Kidney epithelial cell (primary cell): ENCODE measurements at places on chromosomes 7 and 10. TPM values are rescaled to one million over a fixed set of nuclear protein-coding genes. Genes with fewer than 3 reads are reported as not detected.

GRCh38 chr10:44862006-44862751 lies 49.0 kb upstream of the TMEM72 start:
- DNase-seq, result no peak

- no peak for DNase-seq
Observed at GRCh38 chr10:82826132-82826531, 951.1 kb downstream of the NRG3 start.

DNA sequence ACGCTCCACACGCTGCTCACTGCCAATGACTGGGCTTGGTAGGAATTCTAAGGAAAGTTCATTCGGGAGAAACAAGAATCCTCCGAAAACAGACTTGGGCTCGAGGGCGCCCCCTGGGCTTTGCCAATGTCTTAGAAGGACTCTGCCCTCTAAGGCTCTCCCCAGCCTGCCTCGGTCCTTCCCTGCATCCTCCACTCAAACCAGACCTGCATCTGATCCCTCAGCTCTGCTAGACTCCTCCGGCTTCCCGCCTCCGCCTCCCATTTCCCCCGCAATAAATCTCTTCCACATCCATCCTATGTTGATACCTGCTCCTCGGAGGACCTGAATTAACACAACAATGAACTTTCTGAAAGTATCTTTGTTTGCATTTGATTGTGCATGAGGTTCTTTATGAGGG lies 177.6 kb downstream of the PLPP4 start:
- DNase-seq, result no peak

GRCh38 chr10:83886871-83887270 lies 252.4 kb upstream of the GHITM start:
- no peak for DNase-seq

- no peak for DNase-seq
Observed at GRCh38 chr7:17444151-17444550, 145.7 kb downstream of the AHR start.

GRCh38 chr10:16904049-16904448 lies 86.8 kb upstream of the RSU1 start:
- DNase-seq, result no peak

PPP1R17 gene
- total RNA-seq, result not detected in 2 replicates

PRR15 gene
- 16.2 and 21.4 TPM in 2 replicates for total RNA-seq
